ENCODE measurements at places on chromosomes 3 and 15.

GRCh38 chr15:57540736-57541135 lies 51.0 kb upstream of the MYZAP start:
- DNase-seq, result no peak

DNA sequence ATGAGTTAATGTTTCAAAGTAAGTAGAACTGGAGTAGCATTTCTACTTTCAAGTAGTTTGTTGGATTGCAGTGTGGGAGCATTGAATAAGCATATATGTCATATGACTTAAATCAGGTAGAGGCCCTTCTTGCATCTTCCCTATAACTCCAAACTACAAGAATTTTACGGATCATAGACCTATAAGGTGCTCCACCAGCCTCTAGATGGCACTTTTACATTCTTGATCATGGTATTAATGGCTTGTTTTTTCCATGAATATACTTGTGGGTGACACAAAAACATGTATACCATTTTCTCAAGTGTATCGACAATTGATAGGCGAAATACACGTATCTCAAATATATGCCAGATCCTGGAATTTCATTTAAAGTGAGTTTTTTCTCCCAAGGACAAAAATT lies 311.1 kb downstream of the ZPLD1 start:
- DNase-seq, result no peak

GRCh38 chr3:48588230-48588629 lies 6.9 kb downstream of the COL7A1 start:
- DNase-seq, result no peak

- no peak for DNase-seq
Observed at GRCh38 chr3:97720417-97720816, 44.1 kb upstream of the ARL6 start.

DNA sequence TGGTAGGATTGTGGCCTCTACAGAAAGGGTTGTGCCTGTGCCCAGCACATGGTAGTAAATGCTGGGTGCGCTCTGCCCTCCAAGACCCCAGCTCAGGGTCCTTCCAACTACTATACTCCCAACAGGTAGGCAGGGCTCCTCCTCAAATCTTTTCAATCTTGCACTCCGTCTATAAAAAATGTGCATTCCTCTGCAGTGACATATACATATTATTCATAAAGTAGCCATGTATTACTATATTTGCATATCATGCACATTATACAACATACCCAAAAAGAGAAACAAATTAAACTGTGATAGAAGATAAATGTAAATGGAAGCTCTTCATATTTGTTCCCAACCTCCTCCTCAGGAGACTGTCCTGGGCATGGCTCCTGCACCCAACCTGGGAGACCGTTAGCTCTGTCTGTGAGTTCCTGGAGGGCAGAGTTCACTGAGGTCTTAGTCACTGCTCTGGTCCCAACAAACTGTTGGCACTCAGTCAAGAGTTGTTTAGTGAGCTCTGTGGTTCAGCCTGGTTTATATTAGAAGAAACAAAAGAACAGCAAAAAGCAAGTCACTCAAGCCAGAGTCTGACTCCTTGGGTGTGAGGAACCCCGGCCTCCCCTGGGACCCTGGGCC lies 47.7 kb upstream of the GRIP2 start:
- DNase-seq, result peak; percentile 65

DNA sequence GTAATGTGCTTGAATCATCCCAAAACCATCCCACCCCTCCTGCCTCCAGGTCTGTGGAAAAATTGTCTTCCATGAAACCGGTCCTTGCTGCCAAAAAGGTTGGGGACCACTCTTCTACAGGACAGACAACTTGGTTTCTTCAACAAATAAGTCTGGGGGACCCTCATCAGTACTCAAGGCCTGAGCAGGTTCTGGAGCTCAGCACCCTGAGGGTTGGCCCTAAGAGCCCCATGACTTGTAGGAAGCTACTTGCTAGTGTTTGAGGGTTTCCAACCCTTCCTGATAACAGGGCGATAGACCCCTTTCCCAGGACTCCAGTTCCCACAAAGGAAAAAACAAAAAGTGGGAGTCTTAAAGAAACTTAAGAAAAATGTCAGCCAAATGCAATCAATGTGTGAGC lies 52.9 kb upstream of the SLCO2A1 start:
- DNase-seq, result no peak

DNA sequence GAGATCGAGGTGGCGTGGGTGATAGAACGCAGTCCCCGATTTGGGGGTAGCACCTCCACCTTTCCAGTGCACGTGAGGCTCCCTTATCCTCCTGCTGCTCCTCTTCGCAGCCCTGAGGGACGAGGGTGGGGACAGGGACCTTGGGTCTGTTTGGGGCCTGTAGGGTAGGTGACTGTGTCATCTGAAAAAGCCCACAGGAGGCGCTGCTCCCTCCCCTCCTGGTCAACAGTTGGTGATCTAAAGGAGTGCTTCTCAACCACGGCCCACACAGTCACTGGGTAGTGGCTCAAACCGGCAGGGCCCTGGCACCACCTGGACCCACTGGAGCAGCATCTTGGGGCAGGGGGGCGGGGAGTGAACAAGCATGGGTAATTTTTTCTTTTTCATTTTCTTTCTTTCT lies 7.1 kb downstream of the LRRK1 start:
- no peak for DNase-seq
